ENCODE measurements at places on chromosomes 11 and 22.

- DNase-seq = no peak
Observed at GRCh38 chr11:70531281-70532065, 133.1 kb downstream of the CTTN start.

GRCh38 chr22:45469281-45470073 lies 33.2 kb upstream of the FBLN1 start:
- peak; percentile 58 for DNase-seq

DNA sequence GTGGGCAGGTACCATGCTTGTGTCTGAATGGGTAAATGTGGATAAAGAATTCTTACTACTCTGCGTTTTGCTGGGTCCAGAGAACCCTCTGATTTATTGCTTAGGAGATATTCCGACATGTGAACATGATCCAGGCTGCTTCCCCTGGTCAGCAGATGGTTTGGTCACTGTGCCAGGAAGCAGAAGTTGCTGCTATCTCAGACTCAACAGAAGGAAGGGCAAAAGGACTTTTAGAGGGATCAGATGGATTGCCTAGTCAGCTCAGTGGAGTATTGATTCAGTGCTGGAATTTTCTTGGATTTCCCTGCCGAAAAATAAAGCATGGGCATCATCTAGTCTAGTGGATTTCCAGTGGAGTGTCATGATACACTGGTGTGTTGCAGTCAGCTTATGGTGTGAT lies 440.1 kb downstream of the NTM start:
- DNase-seq = no peak

DNA sequence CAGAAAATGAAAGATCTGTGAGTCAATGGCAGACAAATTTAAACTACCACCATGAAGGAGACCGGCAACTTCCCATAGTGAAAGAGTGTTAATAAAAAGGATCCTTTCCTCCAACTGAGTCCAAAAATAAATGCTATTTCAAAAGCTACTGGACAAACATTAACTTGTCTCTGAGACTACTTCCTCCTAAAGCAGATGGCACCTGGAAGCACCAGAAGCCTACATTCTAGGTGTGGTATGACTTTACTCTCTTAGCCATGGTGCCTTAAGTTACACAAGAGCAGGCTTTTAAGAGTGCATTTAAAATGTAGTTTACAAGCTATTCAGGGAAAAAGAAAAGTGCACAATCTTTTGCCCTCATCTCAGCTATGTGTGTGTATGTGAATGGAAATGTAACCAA lies 2.5 kb downstream of the ARHGAP32 start:
- peak; percentile 19 for DNase-seq

- peak; percentile 63 for DNase-seq
Observed at GRCh38 chr11:72446929-72447769, 12.8 kb upstream of the CLPB start.

DNA sequence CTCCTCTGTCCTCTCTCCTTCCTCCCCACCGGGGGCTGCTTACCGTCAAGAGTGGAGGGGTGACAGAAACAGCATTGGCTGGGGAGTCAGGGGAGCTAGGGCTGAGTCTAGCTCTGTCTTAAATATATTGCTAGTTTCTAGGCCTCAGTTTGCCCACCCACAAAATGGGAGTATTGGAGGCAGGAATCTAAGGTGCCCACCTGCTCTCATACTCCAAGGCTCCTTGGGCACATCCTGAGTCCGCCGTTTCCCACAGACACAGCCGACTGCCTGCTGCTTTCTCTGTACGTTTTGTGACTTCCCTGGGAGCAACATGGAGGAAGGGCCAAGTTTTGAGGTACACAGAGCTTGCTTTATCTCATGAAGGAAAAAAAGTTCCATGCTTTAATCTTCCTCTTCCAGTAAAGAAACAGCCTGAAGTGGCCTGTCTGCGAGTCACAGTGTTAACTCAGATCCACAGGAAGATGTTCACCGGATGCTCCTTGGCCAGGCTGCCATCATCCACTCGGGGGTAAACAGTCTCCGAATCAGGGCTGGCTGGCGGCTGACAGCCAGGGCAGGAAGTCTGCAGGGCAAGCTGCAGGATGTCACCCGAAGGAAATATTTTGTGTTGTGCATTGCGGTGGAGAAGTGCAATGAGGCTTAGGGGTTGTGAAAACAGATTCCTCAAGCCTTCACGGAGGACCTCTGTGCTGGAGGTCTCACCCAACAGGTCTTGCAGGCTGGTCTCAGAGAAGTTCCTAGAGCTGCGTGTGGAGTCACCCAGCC lies 11.0 kb upstream of the CERK start:
- no peak for DNase-seq

Data from foreskin keratinocyte (primary cell).